SK-N-SH (cell line): ENCODE measurements at places on chromosomes 2 and 18.

GRCh38 chr18:37586656-37587225, 21.1 kb upstream of the CELF4 start:
- H3K36me3 ChIP-seq = no peaks in the 10 kb centered on the region
- H3K4me1 ChIP-seq = no peaks in the 10 kb centered on the region
- H3K27me3 ChIP-seq = no peaks in the 10 kb centered on the region

DNA sequence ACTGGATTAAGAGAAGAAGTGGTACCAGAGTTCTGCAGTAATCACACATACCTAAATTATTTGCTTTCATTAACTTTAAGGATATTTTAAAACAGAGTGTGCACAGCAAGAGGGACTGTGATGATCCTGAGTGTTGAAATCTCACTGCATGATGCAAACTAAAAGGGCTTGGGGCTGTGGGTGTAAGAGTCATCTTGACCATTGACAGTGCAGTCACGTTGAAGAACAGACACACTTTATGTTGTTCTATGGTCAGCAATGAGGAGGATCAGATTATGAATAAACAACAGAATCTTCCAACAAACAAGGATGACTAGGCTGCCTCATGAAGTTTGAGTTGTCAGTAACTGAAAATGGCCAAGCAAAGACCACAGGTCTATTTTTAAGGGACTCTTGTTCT, 87.2 kb upstream of the GALNT5 start:
- H3K4me3 ChIP-seq = no peak overlapping the region
- no peak for DNase-seq
- H3K36me3 ChIP-seq = no peaks in the 10 kb centered on the region
- no peaks in the 10 kb centered on the region; the same call in 1 of the 2 replicates for H3K4me1 ChIP-seq
- no peak overlapping the region for H3K27ac ChIP-seq

DNA sequence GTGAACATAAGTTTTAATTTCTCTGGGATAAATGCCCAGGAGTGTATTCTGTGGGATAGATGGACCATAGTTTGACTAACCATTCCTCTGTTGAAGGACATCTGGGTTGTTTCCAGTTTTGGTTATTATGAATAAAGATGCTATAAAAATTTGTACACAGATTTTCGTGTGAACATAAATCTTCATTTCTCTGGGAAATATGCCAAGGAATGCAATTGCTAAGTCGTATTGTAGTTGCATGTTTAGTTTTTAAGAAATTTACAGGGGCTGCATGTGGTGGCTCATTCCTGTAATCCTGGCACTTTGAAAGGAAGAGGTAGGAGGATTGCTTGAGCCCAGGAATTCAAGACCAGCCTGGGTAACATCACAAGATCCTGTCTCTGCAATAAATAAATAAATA, 6.9 kb upstream of the SLC11A1 start:
- H3K36me3 ChIP-seq = no peaks in the 10 kb centered on the region
- no peak overlapping the region for H3K4me3 ChIP-seq
- no peaks in the 10 kb centered on the region for H3K27me3 ChIP-seq
- no peaks in the 10 kb centered on the region for H3K4me1 ChIP-seq

DNA sequence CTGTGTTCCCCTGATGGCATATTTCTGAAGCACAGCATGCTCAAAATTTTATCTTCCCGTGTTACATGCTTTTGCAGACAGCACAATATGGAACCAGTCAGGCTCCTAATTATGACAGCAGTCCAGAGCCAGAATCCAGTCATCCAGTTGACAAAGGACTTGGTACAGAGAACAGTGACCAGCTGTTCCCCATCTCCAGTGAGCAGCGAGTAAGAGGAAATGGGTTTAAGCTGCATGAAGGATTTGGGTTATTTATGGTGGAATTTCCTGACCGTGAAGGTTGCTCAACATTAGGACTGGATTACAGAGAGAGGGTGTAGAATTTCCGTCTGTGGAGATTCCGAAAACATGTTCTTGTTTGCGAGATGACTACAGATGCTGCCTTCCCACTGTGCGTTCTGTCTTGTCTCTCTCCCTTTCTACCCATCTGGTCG, 24.4 kb downstream of the SGPP2 start:
- no peak overlapping the region for H3K4me3 ChIP-seq
- no peaks in the 10 kb centered on the region; the same call in 1 of the 2 replicates for H3K4me1 ChIP-seq
- no peak overlapping the region for H3K27ac ChIP-seq
- DNase-seq = no peak

DNA sequence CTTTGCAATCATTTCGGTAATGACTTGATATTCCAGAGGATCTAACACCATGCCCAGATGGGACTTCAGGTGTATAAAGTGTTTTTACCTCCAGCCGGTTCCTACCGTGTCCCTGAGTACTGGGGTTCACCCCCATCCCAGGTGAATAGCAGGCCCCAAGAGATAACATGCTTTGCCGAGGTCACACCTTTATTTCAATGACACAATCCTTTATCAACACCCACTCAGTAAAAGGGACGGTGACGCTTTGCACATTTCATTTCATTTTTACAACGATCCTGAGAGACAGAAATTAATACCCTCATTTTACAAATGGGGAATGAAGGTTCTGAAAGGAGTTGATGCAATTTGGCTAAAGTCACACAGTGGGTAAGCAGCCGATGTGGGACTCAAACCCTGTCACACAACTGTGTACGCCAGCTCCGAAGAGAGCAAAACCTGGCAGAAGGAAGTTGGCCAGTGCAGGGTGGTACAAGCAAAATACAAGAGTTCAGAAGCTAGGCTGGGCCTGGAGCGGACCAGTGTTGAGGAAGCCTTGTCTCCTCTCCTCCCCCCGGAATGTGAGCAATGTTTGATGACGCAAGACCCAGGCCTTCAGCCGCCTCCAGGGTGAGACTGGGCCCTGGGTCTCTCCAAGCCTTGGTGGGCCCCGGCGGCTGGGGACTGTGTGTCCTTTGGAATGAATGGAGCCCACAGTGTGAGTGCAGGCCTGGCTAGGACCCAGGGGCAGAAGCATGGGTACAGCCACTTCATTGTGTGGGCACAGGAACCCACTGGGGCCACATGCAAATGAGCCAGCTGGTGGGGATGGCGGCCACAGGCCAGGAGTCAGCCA, 139.6 kb upstream of the MYCN start:
- H3K36me3 ChIP-seq = no peaks in the 10 kb centered on the region
- H3K27ac ChIP-seq = no peak overlapping the region
- no peak overlapping the region for H3K4me3 ChIP-seq
- H3K27me3 ChIP-seq = no peaks in the 10 kb centered on the region

- H3K4me1 ChIP-seq = peaks cover 39% of the 10 kb centered on the region
- peak overlapping the region; percentile 7; the same call in 1 of the 2 replicates for H3K4me3 ChIP-seq
- peak; percentile 87 for DNase-seq
- H3K36me3 ChIP-seq = no peaks in the 10 kb centered on the region
- peak overlapping the region; percentile 80 for H3K27ac ChIP-seq
These were observed 82.5 kb downstream of the TCF7L1 start for GRCh38 chr2:85215448-85216401.

DNA sequence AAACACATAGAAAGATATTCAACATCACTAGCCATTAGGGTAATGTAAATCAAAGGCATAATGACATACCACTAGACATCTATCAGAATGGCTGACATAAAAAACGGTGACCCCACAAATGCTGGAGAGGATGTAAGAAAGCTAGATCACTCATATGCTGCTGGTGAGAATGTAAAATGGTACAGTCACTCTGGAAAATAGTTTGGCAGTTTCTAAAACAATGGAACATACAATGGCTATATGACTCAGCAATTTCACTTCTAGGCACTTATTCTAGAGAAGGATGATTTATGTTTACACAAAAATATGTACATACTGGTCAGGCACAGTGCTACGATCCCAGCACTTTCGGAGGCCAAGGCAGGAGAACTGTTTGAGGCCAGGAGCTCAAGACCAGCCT, 87.3 kb downstream of the COLEC12 start:
- H3K4me1 ChIP-seq = peaks cover 12% of the 10 kb centered on the region
- H3K27ac ChIP-seq = peak overlapping the region; percentile 31
- H3K4me3 ChIP-seq = no peak overlapping the region
- H3K27me3 ChIP-seq = no peaks in the 10 kb centered on the region
- no peak for DNase-seq

- DNase-seq = no peak
- H3K4me1 ChIP-seq = peaks cover 21% of the 10 kb centered on the region
- no peaks in the 10 kb centered on the region for H3K27me3 ChIP-seq
- no peak overlapping the region for H3K4me3 ChIP-seq
These were observed 5.4 kb upstream of the GPBAR1 start for GRCh38 chr2:218255446-218255845.

- DNase-seq = no peak
- no peak overlapping the region for H3K27ac ChIP-seq
- H3K27me3 ChIP-seq = no peaks in the 10 kb centered on the region
- H3K4me3 ChIP-seq = no peak overlapping the region
These were observed 11.9 kb upstream of the AGFG1 start for GRCh38 chr2:227460070-227460485.

- no peaks in the 10 kb centered on the region for H3K36me3 ChIP-seq
- H3K27me3 ChIP-seq = no peaks in the 10 kb centered on the region; the same call in 1 of the 2 replicates
- no peak for DNase-seq
- no peak overlapping the region for H3K27ac ChIP-seq
- no peak overlapping the region for H3K4me3 ChIP-seq
These were observed 74.3 kb upstream of the ST3GAL5 start for GRCh38 chr2:85963068-85963467.

DNA sequence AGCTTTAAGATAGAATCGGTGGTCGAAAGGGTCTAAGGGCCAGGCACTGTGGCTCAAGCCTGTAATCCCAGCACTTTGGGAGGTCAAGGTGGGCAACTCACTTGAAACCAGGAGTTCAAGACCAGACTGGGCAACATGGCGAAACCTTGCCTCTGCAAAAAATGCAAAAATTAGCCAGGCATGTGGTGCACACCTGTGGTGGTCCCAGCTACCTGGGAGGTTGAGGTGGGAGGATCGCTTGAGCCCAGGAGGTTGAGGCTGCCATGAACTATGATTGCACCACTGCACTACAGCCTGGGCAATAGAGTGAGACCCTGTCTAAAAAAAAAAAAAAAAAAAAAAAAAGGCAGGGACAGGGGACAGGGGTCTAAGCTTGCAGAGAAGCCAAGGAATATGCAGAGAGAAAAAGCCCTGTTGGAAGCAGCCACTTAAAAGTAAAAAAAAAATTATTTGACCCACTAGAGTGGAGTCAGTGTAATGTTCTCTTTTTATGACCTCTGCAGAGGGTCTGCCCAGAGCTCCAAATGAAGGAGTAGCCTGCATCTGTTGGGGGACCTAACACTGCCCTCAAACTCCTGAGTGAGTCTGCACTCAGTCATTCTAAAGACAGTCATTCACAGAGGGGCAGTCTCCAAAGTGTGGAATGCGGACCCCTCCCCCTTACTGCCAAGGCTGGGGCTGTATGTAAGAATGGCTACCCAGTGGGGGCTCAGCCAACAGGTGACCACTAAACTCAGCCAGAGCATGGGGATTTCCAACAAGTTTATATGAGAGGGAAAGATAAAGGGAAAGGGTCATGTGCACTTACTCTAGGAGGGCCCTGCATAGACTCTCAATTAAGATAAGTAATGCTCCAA, 118.5 kb upstream of the CDCA7 start:
- H3K4me1 ChIP-seq = no peaks in the 10 kb centered on the region
- H3K27me3 ChIP-seq = no peaks in the 10 kb centered on the region
- no peak overlapping the region for H3K27ac ChIP-seq

GRCh38 chr18:69958422-69958821, 10.7 kb upstream of the CD226 start:
- no peak overlapping the region for H3K27ac ChIP-seq
- no peak overlapping the region for H3K4me3 ChIP-seq
- H3K36me3 ChIP-seq = no peaks in the 10 kb centered on the region
- DNase-seq = no peak

DNA sequence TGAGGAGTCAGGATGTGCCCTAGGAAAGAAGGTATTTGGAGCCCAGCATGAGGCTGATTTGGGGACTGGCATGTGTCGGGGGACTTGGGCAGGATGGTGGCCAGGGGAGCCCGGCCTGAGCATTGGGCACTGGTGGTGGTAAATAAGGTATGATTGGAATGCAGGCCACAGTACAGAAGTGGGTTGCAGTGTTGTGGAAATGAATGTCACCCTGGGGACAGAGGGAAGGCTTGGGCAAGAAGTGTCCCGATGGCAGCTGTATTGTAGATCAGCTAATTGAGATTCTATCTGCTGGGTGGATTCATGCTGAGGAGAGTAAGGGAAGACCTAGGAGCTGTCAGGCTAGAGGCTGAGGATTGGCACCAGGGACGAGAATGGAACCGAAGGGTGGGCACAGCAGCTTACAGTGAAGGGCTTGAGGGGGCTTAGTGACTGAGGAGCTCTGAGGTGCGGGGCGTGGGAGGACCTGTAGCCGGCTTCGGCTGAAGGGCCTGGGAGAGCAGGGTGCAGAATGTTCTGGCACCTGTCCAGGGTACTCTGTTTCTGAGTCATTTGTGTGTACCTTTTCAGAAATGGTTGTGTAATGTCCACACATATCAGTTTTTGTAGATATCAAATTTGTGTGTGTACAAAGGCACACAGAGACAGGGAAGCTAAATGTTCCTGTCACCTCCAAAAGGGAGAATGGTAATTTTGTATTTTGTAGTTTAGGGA, 170.2 kb downstream of the PRKCE start:
- peaks cover 40% of the 10 kb centered on the region for H3K4me1 ChIP-seq
- H3K36me3 ChIP-seq = no peaks in the 10 kb centered on the region
- DNase-seq = no peak

GRCh38 chr18:46891742-46892214, 25.5 kb downstream of the PIAS2 start:
- no peak for DNase-seq
- peaks cover 15% of the 10 kb centered on the region for H3K36me3 ChIP-seq
- no peak overlapping the region for H3K27ac ChIP-seq
- no peaks in the 10 kb centered on the region for H3K27me3 ChIP-seq
- H3K4me3 ChIP-seq = no peak overlapping the region
- no peaks in the 10 kb centered on the region for H3K4me1 ChIP-seq

DNA sequence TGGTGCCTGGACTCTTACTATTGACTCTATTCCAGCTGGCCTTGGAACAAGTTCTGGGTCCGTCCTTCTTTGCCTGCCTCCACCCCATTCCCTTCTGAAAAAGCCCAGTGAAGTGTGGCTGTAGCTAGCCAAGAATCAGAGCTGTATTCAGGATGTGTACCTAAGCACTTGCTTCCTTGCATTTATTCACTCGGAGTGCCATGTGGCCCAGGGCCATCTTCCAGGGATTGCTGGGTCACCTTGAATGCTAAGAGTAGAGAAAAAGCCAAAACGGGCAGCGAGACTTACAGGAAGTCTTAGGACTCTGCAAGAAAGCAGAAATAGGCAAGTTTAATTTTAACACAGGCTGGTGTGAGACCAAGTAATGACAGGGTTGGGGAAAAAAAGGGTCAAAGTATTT, 4.1 kb downstream of the ITGA6 start:
- no peak overlapping the region for H3K4me3 ChIP-seq
- no peak for DNase-seq
- no peak overlapping the region for H3K27ac ChIP-seq
- H3K36me3 ChIP-seq = no peaks in the 10 kb centered on the region

GRCh38 chr2:152307863-152308262, 27.1 kb upstream of the FMNL2 start:
- H3K36me3 ChIP-seq = no peaks in the 10 kb centered on the region
- no peak for DNase-seq
- no peaks in the 10 kb centered on the region; the same call in 1 of the 2 replicates for H3K27me3 ChIP-seq
- H3K27ac ChIP-seq = no peak overlapping the region
- H3K4me1 ChIP-seq = no peaks in the 10 kb centered on the region
